Activated T-helper 2 cell treated with anti-CD3 and anti-CD28 coated beads, Interferon-gamma antibody, Interleukin-2, Interleukin-4, amounts not matched to agents 10 μg/mL and 5 μg/mL and 100 μg/mL, durations not matched to agents 14 hours and 24 hours and 36 hours (primary cell): ENCODE measurements at places on chromosomes 2 and 18.

GRCh38 chr2:218256612-218257350 is 4.0 kb upstream of the GPBAR1 start:
- no peak for DNase-seq

DNA sequence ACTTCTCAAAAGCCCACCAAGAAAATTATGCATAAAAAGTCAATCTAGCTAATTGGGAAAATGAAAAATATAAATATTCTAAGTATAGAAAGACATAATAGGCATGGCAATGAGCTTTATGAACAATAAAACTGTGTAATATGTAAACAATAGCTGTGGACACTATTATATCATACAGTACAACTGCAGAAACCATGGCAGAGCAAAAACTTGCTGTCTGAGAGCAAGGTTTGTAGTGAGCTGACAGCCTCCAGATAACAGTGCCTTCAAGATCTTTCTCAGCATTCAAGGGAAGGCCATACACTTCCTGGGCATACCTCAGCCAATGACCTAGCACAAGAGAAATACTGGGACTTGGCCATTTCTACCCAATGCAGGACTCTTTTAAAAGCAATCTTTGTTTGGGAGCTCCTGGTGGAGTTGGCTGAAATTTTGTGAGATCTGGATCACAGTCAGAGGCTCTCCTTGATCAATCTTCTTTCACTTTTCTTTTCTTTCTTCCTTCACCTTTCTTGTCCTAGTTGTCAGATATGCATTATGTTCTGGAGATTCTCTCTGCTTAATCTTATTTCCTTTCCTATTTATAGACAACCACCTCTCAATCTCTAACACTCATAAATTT is 427.2 kb upstream of the UBE2E3 start:
- DNase-seq: no peak

DNA sequence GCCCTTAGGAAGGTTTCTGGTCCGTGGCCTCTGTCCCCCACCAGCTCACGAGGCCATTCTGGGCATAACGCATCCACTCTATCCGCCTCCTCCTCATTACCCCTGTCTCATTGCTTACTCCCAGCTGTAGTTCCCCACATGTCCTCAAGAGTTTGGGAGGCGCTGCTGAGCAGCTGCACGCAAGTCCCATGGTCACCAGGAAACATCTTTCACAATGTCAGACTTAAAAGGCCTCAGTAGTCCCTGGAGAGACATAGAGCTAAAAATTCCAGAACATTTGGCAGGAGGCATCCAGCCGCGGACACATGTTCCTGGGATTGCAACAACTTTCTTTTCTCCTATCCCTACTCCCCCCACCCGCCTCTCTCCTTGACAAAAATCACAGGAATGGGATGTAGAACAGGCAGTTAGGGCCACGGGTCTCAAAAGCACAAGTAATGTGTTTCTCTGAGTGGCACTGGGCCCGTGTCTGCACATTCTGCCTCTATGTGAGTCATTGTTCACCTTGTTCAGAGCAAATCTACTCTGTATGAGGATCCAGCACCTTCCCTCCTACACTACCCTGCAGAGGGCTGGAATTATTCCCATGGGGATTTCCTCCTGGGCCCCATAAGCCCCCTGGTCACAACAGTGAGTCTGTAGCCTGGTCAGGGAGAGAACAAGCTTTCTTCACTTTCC is 8.1 kb downstream of the LBH start:
- DNase-seq: peak; percentile 62

DNA sequence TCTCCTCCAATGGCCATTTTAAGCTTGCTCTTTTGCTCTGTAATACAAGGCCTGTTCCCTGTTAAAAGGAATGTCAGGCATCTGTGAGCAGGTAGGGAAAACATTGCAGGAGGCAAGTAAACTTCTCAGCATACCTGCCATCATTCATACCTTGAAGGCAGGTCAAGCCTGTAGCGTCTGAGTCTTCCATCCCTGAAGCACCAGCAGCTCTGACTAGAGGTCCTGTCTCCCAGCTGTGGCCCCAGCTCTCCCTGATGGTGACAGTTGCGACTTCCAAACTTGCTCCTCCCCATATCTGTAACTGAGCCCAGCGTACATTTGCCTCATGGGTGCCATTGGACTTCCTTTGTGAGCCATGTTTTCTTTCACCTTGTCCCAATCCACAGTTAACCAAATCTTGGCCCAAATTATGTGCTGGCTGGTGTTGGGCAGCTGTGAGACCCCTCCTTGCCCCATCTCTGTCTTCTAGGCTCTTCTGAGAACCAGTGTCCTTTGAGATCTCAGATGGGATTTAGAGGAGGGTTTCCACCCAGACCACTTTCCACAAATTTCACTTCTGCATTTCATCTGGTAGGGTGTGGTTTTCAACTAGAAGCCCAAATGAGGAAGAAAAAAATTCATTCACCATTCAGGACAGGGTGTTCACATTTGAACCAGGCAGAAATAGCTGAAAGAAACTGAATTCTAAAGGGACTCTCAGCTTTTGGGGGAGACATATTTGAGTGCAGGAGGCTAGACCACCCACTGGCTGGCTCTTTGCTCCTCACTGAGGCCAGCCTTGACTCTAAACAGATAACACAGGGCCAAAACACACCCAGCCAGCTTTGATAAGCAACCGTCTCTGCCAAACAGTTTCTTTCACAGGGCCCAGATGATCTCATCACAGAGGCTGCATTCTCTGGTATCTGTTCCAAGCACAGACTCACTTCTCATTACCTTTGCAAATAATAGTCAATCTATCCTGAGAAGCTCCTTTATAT is 66.4 kb upstream of the MSH2 start:
- DNase-seq: no peak
